Bronchial epithelial cell (primary cell): ENCODE measurements at places on chromosomes 7 and 10. TPM values are rescaled to one million over a fixed set of nuclear protein-coding genes. Genes with fewer than 3 reads are reported as not detected.

AKR1C4 gene
- total RNA-seq = not detected in 2 replicates

GHRHR gene
- not detected in 2 replicates for total RNA-seq

SLC13A1 gene
- total RNA-seq = not detected in 2 replicates

SPDYE2 gene
- total RNA-seq = not detected in 2 replicates

TRAPPC14 gene
- 3.4 and 5.5 TPM in 2 replicates for total RNA-seq

OPALIN gene
- not detected in 2 replicates for total RNA-seq

KIF11 gene
- total RNA-seq = 1.1 and 1.3 TPM in 2 replicates

ZNF853 gene
- 0.26 and 0.53 TPM in 2 replicates for total RNA-seq

MBL2 gene
- not detected in 2 replicates for total RNA-seq

CXCL12 gene
- total RNA-seq = under 0.01 and 1.3 TPM in 2 replicates

PUS7 gene
- 18.2 and 29.5 TPM in 2 replicates for total RNA-seq

- DNase-seq = no peak
Measured at GRCh38 chr10:92822964-92823363, 25.4 kb upstream of the EXOC6 start.

DNA sequence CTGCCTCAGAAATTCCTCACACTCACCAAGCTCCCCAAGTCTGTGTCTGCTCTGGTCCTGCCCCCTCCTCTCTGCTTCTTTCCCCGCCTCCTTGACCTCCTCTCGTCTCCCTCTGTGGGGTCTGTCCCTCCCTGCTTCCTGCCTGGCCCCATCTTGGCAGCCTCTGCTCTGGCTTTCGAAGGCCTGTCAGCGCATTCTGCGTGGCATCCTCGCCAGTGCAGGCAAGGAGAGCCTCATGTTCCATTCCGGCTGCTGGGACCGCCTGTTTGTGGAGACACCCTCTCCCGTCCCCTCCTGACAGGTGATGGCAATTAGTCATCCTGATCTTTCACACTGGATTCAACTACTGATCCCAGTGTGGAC, 51.7 kb upstream of the COL13A1 start:
- DNase-seq = no peak

- DNase-seq = peak; percentile 89
Measured at GRCh38 chr7:38863601-38864291, 45.2 kb downstream of the VPS41 start.

GRCh38 chr7:158043551-158044481, 543.8 kb downstream of the PTPRN2 start:
- no peak for DNase-seq

GRCh38 chr10:71423901-71424300, 27.2 kb downstream of the CDH23 start:
- DNase-seq = no peak

DNA sequence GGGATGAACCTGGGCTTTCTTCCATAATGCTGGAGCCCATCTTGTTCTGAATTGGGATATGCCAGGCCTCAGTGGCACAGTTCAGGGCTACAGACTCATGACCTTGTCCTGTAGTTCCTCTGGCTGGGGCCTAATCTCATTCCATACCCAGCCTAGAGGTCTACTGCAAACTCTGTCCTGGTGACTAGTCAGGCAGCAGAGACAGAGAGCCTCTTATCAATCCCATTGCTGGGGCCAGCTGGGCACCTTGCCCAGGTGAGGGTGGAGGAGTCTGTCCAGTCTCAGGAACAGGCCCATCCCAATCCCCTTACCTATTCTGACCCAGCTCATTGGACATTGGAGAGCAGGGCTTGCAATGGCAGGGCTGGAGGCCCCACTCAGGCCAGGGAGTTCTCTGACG, 28.0 kb upstream of the COMTD1 start:
- no peak for DNase-seq

DNA sequence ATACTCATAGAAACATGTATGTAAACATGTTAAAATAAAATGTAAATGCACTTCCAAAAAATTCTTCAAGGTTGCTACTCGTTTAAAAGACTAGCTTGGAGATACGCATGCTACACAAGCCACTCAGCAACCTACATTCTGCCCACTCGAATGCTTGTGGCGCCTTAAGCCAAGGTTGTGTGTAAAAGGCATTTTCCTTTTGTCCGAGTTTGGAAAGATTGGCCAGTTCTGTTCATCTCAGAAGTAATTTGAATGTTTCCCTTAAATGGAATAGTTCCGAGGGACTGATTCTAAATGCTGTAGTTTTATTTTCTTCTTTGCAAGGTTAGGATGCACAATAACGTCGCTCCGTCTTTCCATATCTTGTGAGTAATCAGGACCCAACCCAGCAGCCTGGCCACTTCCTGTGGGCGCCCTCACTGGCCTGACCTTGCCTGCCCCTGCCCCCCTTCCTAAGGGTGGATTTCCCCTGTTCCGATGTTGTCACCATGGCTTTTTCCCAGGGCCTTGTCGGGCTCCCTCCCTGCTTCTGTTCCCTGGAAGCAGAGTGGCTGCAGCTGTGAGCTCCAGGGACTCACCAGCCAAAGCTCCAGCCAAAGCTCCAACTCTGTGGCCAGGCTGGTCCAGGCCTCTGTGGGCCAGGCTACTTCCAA, 70.6 kb downstream of the PTPRE start:
- peak; percentile 43 for DNase-seq

GRCh38 chr10:117189557-117189956, 7.7 kb upstream of the KCNK18 start:
- no peak for DNase-seq

DNA sequence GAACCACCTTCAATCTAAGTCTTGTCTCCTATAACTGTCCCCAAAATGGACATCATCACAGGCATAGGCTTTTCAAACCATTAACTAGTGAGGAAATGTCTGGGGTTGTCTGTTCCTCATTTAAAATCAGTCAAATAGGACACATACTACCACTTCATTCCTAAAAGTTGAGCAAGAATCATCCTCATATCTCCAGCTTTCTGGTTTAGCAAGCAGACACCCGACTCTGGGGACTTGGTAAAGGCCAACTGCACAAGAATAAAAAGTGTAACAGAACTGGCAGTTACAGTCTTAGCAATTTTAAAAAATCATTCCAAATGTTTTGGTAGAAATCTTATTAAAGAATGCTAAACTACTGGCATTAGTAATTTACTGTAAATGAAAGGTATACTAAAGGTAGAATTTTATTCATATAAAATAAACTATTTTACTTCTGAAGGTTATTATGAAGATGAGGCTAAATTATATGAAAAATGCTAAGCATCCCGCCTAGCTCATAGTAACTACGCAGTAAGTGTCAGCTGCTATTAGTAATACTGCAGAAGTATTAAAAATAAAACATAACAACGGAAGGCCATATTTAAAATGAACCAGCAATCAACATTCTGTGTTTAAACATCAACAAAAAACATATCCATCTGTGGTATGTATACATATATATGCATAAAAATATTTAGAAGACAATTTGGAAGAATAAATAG, 60.8 kb downstream of the ZNF438 start:
- no peak for DNase-seq

GRCh38 chr7:90165724-90166123, 11.5 kb downstream of the STEAP1 start:
- no peak for DNase-seq

DNA sequence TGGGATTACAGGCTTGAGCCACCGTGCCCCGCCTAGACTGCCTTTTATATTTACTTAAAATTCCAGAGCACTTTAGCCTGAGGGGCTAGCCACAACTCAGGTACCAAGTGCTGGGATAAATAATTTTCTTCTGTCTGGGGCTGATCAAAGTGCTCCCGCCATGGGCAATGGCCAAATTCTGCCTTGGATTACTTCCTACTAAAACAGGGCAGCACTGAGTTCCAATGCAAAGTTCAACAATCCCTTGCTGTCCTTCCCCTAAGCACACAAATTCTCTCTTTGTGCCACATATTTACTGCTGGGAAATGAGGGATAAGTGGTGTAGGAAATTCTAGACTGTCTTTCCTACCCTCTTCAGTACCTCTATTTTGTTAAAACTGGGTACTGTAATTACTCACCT, 34.4 kb upstream of the ZNF92 start:
- no peak for DNase-seq

DNA sequence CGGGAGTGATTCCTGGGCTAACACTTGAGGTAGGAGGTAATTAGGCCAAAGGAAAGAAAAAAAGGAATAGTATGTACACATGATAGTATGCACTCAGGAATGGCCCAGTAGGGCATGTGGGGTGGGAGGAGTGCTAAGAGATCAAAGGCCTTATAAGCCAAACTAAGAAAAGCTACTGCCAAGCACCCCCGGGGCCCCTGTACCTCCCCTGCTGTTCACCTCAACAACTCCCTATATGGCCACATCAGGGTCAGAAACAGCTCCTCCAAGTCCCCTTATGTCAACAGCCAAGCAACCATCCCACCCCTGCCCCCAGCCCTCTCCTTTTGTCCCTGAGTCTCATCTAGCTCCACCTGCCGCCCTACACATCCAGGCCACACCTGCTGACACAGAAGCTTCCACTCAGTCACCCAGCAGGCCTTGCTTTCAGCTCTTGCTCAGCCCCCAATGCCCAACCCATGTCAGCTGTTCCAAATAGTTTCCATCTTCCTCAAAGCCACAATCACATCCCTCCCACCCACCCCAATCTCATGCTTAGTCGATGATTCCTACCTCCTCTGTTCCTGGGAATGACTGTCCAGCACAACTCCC, 80.2 kb downstream of the SORBS1 start:
- DNase-seq = no peak

- no peak for DNase-seq
Measured at GRCh38 chr7:155681663-155682062, 37.2 kb downstream of the RBM33 start.

DNA sequence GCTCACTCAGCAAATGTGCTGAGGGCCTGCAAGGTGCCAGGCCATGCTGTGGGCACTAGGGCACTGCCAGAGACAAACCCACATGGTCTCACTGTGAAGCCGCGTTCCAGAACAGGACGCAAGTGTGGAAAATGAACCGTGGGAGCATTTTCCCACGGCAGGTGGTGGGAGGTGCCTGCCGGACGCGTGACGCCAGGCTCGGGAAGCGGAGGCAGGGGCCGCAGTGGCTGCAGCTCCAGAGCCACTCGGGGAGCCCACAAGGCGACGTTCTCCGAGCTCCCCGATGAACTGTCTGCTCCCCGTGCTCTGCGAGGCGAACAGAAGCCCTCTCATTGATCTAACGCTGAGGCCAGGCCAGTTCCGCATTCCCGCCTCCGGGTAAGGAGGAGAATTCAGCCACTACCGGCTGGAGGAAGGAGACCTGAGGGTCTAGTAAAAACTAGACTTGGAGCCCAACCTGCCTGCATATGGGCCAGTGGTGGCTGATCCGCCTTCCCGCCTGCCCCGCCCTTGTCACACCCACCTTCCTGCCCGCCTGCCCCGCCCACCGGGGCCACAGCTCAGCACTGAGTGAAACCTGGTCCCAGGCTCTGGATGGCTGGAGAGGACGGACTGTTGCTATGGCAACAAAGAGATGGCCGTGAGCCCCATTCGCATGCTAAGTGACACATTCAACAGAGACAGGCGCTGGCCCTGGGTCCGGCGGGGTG, 13.1 kb downstream of the ADGRA1 start:
- DNase-seq = no peak

- no peak for DNase-seq
Measured at GRCh38 chr7:66927348-66927948, 6.4 kb downstream of the TMEM248 start.

- no peak for DNase-seq
Measured at GRCh38 chr10:58300676-58301075, 31.7 kb downstream of the CISD1 start.

DNA sequence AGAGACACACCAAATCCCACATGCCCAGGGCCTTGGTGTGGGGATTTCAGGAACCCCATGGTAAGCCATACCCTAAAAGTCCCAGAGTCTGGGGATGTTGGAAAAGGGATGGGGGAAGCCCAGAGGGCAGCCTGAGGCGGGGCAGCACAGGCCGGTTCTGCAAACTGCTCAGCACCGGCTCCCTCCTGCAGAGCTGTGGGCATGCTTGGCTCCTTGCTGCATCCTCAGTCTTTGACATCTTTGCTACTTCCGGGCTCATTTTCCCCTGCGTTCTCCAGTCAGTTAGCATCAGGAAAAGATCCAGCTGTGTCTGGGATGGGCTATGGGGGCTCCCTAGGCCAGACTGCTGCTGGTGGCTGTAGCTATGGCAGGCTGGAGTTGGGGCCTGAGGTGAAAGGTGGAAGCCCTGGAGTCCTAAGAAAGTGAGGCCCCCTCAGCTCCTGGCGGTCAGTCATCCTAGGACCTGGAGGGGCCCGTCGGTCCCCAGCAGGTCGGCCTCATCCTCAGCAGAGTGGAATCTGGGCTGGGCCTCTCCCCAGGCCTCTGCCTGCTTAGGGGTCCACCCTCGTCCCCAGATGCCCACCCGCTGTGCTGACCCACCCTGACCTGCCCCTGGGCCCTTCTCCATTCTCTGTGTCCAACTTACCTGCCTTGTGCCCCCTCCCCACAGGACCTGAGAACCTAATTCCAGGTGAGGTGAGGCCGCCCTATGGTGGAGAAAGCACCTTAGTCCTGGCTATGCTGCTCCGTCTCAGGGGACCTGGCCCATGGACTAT, 9.3 kb downstream of the TBATA start:
- DNase-seq = no peak

DNA sequence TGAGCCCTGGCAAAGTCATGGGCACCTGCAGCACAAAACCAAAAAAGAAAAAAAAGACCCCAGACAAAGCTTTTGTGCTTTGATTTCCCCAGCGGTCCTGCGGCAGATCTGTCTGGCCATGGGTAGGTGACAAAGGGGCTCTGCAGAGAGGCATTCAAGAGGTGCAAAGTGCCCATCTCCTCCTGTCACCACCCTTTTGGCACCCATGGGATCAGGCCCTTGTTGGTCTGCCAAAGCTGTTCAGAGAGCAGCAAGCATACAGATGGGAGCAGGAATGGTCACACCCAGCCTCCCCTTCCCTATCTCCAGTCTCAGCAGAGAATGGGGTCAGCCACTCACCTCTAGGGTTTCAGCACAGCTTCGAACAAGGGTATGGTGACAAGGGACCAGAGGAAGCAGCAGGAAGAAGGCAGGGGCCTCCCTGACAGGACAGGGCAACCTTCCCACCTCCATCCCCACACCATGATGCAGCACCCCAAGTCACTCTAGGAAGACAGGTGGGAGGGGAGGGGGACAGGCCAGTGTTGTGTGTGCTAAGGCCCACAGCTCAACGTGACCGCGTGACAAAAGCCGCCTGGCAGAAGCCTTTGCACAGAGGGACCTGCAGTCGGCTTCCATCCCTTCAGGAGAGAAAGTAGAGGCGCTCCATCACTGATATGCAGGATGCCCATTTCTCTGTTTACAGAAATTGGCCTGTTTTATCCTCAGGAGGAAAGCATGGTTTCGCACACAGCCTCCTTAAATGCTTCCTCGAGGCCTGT, 6.3 kb downstream of the CAMK2G start:
- DNase-seq = no peak
